Jurkat, Clone E6-1 (cell line): ENCODE measurements at places on chromosomes 12 and 14.

GRCh38 chr14:25111061-25111601 lies 61.2 kb upstream of the STXBP6 start:
- no peak for DNase-seq

- DNase-seq: no peak
Measured at GRCh38 chr14:92590176-92590575, 76.6 kb downstream of the RIN3 start.

DNA sequence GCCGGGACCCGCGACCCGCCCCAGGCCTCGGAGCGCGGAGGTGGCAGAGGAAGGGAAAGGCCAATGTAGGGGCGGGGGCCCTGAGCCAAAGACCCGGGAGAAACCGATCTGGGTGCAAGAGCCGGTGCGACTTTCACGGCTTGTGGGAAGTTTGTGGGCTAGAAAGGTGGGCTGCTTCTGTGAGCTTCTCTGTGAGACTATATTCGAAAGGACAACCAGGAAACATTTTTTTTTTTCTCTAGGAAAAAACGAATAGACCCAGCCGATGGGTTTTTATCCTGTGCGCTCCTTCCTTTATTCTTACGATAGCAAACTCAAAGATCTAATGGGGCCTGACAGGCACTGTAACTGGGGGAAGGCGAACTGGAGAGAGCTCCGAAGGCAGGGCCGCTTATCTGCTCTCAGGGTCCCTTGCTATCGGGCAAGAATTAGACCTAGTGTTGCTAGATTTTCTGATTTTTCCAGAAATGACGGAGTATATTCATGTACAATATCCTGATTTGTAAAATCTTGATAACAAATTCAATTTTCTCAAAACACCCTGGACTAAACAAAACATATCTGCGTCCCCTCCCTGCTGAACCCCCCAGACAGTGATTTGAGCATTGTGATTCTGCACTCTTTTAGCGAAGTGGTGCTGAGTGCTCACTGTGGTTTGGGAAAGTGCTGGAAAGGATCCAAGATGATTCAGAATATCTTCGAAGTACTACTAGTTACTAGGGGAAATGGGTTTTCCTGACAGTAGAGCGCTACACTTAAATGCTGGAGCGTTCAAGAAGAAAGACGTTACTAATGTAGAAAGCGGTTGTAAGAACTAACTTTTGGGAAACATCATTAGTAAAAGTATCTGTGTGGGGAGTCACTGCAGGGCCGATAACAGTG lies 563 bp upstream of the STXBP6 start:
- no peak for DNase-seq

DNA sequence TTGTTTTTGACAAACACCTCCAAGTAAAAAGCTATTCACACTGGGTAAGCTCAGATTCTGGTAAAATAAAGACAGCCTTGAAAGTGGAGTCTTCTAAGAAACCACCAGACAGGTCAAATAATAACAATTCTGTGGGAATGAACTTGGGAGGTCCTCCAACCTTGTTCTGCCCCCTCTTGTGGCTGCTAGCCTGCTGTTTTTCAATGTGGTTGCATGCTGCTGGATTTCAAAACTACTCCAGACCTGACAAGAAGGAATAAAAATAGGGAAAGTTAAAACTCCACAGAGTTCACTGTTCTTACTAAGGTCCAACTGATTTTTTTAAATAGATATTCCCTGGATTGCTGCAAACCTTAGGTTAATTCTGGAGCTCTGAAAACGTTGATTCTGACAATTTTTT lies 32.2 kb upstream of the RIN3 start:
- no peak for DNase-seq

DNA sequence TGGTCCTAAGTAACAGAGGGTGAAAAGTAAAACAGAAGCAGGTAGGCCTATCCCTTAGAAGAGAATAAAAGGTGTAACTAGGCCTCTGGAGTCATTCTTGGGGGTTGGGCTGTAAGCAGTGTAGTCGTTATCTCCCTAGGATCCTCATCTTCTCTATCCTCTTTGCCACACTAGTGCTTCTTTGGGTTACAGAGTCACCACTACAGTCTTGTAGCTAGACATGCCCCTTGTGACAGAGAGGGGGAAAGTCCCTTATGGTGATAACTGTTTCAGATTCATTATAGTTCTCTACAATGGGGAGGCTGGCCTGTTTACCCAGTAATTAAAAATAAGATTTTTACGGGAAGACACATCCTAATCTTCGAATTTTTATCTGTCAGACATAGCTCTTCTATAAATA lies 16.4 kb upstream of the SRP54 start:
- no peak for DNase-seq

DNA sequence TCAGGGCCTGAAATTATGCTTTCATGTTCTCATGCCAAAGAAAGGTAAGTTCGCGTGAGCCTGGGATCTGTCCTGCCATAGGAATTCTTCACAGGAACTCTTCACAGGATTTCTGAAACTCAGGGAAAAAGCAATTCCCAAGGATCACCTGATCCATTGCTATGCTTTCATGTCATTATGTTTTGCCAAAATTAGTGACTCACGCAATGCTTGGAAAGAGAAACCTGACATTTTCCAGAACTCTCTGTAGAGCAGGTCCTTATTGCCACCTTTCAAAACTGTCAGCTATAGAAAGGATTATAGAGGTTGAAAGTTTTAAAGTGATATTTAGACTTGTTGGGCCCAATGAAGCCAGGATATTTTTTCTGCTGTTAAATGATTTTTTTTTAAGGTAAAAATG lies 6.3 kb upstream of the KCNJ8 start:
- no peak for DNase-seq

GRCh38 chr14:36751920-36752319 lies 90.3 kb downstream of the PAX9 start:
- no peak for DNase-seq

GRCh38 chr14:52313903-52314594 lies at the start of gene PTGER2:
Gene PTGER2, plus strand, starts transcription at chr14:52314312. Its CDS starts 237 bp downstream, at chr14:52314549.
- no peak for DNase-seq

DNA sequence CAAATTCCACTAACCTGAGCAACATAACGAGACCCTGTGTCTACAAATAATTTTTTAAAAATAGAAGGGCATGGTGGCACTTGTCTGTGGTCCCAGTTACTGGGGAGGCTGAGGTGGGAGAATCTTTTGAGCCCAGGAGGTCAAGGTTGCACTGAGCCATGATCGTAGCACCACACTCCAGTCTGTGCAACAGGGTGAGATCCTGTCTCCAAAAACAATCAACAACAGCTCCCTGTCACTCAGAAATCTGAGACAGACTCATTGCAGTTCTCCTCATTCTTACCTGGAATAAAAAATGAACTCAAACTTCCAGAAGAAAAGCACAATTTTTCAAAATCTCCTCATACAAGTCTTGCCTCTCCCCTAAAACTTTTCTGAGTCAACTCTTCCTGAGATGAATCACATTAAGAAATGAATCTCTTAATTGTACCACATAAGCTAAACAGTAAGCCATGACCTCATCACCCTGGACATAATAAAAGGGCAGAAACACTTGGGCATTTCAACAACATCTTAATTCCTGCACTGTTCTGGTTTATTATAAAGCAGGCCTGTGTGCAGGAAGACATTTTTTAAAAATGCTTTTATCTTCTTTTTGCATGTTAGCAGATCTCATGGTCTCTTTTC lies 214.3 kb upstream of the CDKN3 start:
- DNase-seq: no peak

DNA sequence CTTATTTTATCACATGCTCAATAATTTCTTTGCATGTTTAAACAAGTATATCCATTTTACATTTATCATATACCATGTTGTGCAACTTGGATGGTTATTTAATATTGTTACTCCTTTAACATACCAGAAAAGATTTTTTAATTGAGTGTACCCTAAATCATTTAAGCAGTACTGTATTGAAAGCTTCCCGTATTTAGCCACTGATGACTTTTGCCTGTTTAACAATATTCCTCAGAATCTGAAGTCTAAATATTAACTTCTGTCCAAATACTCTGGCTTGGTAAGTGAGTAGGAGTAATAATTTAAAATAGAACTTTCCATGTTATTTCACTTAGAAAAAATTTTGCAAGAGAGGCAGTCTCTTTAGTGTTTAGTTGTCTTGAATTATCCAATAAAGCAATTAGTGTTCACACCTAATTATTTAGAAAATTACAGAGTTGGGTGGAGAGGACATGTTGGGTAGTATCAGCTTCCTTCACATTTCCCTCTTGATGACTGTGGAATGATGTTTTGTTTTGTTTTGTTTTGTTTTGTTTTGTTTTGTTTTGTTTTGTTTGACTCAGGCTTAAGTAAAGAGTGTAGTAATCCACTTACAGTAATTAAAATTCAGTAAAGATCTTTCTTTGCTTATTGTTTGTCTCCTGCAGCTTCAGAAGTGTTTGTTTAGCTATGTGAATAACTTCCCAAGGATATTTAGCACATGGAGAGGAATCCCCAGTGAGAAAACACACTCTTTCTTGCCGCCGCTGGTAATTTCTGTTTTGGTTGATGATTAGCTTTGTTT lies 59.5 kb downstream of the DAAM1 start:
- no peak for DNase-seq
